ENCODE measurements at places on chromosomes 6 and 20. TPM values are rescaled to one million over a fixed set of nuclear protein-coding genes. Genes with fewer than 3 reads are reported as not detected.

- no peak for DNase-seq
Observed at GRCh38 chr6:166318649-166319600, 10.7 kb upstream of the PRR18 start.

The PTCRA gene
- not detected for total RNA-seq

DNA sequence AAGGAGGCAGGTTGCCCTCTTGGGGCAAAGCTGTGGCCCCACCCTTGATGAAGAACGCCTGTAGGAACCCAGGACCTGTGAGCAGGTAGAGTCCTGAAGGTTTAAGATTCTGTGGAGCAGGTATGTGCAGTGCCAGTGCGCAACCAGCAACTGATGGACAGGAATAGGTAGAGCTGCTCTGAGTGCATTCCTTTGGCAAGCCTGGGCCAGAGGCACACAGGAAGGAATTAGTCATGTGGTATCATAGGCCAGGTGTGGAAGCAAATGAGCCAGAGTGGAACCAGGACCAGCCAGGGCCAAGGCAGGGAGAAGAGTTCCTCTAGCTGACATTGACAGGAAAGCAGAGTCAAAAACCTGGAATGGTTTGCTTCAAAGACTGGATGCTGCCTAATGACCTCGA lies 1.4 kb upstream of the KHDC1 start:
- no peak for DNase-seq

The AVP gene
- not detected for total RNA-seq

DNA sequence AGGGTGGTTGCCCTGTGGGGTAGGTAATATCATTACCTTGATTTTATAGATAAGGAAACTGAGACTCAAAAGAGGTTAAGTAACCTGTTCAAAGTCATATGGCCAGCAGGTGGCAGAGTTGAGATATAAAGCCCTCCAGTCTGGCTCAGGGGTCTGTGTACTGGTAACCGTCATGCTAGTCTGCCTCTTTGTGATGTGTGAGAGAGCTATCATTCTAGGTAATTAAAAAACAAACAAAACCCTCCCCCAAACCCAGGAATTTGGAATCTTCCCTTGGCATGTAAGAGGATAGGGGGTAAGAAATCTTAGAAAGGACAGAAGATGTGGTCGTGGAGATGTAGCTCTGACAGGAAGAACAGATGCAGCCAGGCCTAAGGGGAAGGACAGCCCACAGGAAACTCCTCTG lies 206.0 kb downstream of the CDC5L start:
- DNase-seq: peak; percentile 42

DNA sequence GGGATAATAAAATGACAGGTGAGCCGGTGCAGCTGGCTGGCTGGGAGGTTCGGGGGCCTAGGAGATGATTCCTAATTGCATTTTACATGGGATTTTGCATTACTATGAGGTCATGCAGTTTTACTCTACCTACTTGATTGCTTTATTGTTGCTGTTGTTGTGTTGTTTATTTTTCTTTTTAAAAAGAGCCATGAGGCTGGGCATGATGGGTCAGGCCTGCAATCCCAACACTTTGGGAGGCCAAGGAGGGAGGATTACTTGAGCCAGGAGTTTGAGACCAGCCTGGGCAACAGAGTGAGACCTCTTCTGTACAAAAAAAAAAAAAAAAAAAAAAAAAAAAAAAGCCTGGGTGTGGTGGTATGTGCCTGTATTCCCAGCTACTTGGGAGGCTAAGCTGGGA lies 104.8 kb downstream of the GJA1 start:
- no peak for DNase-seq

The CLIC1 gene
- total RNA-seq: 47.5 TPM
